ENCODE measurements at places on chromosomes 5 and 9.

- no peak for DNase-seq
Observed at GRCh38 chr9:131279863-131280570, 3.7 kb upstream of the FAM78A start.

DNA sequence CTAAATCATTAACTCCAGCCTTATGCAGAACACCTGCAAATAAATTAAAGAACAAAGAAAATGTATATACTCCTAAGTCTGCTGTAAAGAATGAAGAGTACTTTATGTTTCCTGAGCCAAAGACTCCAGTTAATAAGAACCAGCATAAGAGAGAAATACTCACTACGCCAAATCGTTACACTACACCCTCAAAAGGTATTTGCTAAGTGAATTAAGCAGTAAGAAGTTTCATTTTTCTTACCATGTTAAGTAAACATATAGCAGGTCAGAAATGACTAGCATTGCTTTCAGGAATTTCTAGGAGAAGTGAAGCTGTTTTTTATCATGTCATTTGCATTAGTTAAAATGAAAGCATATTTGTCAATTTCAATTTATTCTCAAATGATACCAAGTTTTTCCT is 92.7 kb downstream of the MELK start:
- no peak for DNase-seq

GRCh38 chr9:116464987-116465571 is 222.0 kb upstream of the TRIM32 start:
- DNase-seq: no peak

DNA sequence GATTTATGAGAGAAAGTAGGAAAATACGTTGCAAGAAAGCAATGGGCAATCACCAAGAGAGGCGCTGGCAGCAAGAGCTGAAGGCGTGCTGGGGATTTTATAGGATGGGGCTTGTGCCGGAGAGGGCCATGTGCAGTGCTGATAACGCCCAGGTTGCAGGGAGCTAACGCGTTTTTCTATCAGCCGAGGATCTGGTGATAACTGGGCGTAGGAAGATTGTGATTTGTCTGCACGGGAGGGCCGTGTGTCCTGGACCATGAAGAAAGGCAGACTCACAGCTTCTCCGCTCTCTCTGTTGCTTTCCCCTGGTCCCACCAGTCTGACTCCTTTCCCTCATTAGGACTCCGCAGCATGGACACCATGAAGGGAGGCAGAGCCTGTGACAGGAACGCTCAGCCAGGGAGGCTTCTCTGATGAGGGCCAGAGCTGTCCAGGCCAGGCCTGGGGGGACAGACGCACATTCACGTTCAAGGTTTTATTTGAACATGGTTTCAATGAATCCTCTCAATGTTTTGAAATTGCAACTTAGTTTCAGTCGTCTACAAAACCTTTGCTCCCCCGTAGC is 11.9 kb upstream of the CACNA1B start:
- DNase-seq: no peak

- DNase-seq: no peak
Observed at GRCh38 chr5:40022057-40022456, 597.3 kb upstream of the DAB2 start.

- DNase-seq: no peak
Observed at GRCh38 chr5:155871623-155872022, 455.3 kb upstream of the SGCD start.

DNA sequence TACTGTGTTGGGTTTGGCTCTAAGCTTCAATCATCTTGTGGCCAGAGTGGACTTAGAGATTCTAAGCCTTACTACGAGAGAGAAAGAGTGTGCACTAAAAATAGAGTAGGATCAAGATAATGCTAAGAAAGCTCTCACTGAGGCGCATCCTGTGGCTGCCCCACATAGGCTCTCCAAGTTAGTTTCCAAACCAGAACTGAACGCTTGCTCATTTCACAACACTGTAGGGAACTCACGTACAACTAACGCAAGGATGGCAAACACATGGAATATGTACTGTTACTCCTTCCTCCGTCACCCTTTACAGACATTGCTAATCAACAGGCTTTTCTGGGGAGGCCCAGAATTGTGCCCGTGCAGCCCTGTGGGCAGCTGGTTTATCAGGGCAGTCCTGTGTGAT is 90.9 kb downstream of the EQTN start:
- DNase-seq: no peak

DNA sequence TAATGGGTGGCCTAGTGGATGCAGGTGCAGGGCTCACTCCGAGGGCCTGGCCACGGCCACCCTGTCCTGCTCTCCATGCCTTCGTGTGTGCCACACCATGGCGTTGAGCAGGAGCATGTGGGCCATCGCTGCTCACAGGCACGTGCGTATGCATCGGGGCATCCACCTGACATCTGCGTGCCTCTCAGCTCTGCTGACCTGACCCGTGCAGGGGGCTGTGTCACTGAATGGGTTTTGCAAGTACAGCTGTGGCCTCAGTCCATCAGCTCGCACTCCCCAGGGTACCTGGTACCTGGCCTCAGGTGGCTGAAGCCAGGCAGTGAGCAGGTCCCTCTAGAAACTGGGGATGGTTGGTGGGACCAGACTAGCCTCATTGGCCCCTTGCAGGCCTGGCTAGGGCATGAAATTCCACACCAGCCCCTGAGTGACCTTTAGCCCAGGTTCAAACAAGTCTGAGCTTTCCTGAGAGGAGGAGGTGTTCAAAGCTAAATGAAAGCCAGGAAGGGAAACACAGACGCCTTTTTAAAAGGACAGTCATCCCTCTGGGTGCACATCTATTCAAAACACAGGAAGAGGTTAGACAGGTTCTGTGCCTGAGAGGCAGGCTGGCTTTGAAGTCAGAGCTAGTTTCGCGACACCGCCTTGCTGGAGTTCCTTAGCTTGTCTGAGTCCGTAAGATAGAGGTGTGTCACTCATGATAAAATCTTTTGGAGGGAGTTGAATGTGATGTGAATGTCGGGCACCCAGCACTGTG is 74.0 kb downstream of the MACROH2A1 start:
- DNase-seq: no peak

DNA sequence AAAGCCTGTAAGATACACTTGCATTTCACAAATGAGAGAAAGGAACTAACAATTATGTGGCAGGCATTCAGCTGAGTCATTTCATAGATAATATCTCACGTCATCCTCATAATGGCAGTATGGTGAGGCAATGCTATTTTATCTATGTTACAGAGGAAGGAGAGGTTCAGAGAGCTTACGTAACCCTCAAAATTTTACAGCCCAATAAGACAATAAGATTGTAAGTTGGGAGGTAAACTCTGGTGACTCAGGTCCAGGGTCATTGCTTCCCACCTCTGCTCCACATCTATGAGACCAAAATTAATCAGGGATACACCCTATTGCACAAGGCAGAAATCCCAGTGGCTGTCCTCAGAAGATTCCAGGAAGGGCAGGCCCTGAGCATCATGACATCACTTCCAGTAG is 309.7 kb downstream of the NSG2 start:
- no peak for DNase-seq

- DNase-seq: no peak
Observed at GRCh38 chr9:30609713-30610112, 1774.7 kb upstream of the ACO1 start.

DNA sequence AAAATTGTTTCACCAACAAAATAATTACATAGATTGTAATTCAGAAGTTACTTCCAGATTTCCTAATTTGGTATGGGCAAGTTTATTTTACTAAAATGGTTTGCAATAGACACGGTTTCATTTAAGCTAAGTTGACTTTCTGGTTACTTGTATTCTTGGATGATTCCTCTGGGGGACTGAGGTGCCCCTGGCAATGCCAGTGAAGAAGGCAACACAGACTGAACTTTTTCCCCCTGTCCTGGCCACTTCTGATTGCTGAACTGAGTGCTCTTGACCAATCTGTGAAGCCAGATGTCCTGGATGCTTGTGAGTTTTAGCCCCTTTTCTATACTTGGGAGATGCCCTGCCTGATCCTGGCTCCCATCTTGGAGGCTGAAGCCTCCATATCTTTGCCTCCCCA is 66.3 kb upstream of the FANCC start:
- no peak for DNase-seq

GRCh38 chr5:101024299-101024698 is 121.2 kb upstream of the ST8SIA4 start:
- no peak for DNase-seq

DNA sequence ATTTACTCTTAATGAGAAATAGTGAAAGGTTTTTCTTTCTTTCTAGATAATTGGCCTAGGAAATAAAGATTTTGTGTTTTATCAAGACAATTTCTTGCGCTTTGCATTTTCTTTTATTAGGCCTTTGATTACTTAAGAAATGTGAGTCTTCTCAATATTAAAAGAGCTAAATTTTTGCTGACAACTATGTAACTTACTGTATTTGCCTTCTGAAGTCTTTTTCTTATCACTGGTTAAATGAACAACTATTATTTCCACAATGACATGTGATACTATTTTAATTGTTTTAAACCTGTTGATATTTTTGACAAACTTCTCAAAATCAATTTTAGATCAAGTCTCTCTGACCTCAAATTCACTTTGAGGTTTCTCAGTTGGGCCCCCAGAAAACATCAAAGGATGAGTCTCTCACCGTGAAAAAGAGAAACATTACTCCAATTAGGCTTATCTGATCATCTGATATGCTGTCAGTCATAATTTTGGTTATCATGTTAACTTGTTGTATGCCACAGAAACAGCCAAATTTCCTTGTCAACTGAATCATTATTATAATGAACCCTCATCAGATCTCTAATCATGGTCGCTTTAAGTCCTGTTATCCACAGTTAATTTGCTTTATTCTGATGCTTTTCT is 48.8 kb downstream of the RAPGEF1 start:
- no peak for DNase-seq

DNA sequence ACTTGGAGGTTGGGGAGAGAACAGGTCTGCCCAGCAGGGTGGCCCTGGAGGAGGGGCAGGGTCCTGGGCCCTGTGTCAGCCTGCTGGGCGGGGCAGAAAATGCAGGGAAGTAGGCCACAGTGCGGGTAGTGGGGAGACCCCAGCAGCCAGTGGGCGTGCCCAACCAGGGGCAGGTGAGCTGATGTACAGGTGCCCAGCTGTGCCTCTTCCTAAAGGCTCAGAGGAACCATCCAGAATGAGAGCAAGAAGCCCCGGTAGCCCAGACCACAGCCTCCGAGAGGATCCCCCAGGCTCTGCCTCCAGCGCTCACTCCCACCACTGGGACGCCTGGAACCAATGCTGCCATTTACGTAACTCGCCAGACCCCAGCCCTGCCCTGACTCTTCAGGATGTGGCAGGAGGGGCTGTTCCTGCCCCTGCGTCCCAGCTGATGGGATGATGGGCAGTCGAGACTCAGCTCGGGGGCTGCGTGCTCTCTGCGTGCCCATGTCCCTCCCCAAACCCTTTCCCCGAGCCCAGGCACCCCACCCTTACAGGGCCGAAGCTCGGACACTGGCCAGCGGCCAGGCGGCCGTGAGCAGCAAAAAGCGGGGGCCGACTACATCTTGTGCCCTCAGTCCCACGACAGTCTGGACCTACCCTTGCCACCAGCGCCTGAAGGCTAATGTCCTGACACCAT is 17.9 kb upstream of the QRFP start:
- no peak for DNase-seq

DNA sequence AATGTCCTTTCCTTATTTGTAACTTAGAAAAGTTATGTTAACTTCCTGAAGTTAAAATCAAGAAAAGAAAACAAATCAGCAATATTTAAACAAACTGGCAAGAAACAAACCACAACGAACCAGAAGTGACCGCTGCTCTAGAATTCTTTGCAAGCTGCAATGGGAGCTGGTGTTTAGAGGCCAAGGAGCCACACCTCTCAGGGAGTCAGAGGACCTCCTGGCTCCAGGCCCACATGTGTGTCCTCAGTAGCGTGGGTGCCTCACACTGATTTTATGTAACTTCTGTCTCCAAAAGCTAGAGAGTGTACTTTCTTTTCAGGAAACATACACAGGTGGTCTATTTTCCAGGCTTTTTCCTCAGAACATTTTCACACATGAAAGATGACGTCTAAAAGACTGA is 100.4 kb downstream of the IRX2 start:
- DNase-seq: no peak

DNA sequence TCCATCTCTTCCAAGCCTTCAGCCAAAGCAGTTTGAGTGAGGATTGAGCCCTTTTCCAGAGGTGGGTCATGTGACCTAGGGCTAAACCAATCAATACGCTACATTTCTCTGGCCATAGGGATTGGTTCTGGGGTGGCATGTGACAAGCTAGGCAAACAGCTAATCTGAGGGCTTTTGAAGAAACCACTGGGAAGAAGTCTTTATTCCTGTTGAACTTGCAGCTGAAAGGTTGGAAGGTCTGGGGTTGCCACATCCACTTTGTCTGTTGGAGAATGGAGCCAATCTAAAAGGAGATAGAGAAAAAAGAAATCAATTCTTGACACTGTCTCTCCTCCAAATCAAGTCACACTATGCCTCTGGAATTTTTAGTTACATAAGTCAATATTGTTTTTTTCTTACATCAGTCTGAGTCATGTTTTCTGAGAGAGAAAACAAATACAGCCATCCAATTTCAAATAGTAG is 637.8 kb upstream of the WWC1 start:
- DNase-seq: no peak

GRCh38 chr5:125054146-125054545 is 307.7 kb upstream of the ZNF608 start:
- no peak for DNase-seq

GRCh38 chr9:99852617-99853016 is 30.9 kb downstream of the NR4A3 start:
- no peak for DNase-seq

DNA sequence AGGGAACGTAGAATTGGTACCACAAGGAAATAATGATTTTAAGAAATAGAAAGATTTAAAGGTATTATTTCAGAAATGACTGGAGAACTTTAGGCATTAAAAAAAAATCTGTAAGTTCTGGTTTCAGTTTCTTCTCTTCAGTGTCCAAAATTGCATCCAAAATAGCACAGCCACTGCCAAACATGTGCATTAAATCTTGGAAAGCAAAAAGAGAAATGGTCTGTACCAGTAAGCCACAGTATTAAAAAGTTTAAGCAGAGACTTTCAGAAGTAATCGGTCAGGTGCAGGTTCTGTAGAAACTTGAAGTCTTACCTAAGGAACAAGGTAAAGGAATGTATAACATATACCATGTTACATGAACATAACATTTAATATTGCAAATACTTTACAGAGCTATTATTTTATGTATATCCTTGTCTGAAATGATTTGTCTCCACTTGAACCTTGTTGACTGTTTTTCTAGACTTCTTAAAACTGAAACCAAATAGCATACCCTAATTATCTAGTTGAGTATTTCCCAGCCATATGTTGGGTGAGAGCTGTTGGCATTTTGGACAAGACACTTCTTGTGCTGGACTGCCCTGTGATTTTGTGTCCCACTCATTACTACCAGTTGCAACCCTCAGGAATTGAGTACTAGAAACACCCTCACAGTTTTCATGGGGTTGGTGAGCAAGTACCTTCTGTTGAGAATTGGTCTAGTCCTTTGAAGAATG is 32.1 kb downstream of the NIPBL start:
- no peak for DNase-seq

DNA sequence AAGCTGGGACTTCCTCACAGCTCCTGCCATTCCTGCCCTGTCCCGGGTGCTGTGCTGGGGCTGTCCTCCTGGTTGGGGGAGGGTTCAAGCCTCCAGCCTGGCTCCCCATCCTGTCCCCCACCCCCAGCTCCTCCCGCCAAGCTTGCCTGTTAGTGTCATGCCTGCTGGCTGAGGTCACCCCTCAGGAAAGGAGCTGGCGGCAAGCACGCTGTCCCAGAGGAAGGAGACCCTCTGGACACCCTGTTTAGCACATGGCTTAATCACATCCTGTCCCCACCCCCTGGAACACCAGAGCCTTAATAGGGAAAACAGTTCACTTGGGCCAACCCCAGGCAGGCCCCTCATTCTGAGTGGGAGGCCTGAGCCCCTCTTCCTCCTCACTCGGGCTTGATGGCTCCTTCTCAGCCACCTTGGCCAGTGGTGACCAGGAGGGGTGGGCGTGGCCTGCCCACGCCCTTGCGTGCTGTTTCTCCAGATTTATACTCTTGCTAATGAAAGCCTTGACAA is 9.2 kb upstream of the PHYHD1 start:
- DNase-seq: no peak
